ENCODE measurements at places on chromosomes 2 and 18. TPM values are rescaled to one million over a fixed set of nuclear protein-coding genes. Genes with fewer than 3 reads are reported as not detected.

GRCh38 chr2:99140056-99140859, 1.2 kb upstream of the C2orf15 start:
- H3K4me3 ChIP-seq: peak overlapping the region; percentile 96
- no peaks in the 10 kb centered on the region for H3K36me3 ChIP-seq
- H3K27ac ChIP-seq: peak overlapping the region; percentile 65
- peaks cover 14% of the 10 kb centered on the region for H3K27me3 ChIP-seq
- no peak for DNase-seq

The YIPF4 gene
- 39.4 TPM for total RNA-seq

DNA sequence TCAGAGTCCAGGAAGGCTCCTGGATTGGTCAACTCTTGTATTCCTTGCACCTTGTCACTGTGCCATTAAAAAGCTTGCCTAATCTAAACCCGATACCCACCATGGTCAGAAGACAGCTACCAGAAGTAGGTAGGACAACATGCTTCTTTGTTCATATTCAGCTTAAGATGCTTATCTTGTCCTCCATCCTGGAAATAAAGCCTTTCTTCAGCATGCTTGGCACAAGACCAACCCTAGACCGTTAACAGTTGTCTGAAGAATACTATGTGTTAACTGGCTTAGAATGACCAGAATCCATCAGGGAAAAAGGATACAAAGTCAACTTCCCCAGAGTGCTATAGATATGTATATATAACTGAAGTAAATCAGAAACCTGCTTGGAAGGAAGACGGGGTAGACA, 193.9 kb downstream of the ZRANB3 start:
- H3K27ac ChIP-seq: no peak overlapping the region
- H3K4me3 ChIP-seq: no peak overlapping the region

DNA sequence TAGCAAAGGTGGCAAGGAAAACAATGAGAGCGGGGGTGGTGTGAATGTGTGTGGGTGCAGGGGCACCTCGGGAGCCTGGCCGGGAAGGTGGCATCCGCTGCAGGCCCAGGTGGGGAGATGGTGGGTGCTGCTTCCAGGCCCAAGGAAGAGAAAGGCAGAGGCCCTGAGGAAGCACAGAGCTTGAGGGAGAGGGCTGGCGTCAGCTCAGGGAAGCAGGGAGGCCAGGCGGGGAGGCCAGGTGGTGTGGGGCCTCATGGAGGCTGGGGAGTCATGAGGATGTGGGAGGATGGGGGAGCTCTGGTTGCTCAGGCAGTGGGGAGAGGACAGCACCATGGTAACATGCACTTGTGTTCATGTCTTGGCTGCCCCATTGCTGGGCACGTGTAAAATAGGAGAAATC, 43.3 kb downstream of the AGAP1 start:
- DNase-seq: no peak
- no peak overlapping the region for H3K27ac ChIP-seq
- H3K4me3 ChIP-seq: no peak overlapping the region
- H3K27me3 ChIP-seq: no peaks in the 10 kb centered on the region

The UNC50 gene
- total RNA-seq: 43.0 TPM

The SP140 gene
- 235 TPM for total RNA-seq

- no peak overlapping the region for H3K4me3 ChIP-seq
- peaks cover 7% of the 10 kb centered on the region for H3K4me1 ChIP-seq
- no peak overlapping the region for H3K27ac ChIP-seq
- DNase-seq: no peak
These were observed 83.3 kb upstream of the ID2 start for GRCh38 chr2:8598295-8599165.

The AGXT gene
- total RNA-seq: not detected

The DRC1 gene
- total RNA-seq: not detected

The SERPINB7 gene
- not detected for total RNA-seq

The SERPINB12 gene
- total RNA-seq: not detected

DNA sequence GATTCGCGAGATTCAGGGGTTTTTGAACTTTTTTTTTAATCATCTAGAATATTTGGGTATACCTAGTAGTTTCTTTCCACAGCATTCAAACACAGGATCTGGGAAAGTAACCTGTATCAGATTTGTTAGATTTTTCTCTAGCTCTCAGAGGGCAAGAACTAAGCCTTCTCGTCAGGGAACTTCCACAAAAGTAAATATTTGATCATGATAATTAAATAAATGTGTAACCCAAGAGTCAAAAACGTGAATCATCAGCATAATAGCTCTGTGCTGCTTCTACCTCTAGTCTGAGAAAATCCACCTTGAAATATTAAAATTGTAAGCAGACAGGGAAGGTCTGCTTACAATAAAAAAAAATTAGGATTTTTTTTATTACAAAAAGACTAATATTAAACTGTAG, 225.7 kb upstream of the SPOPL start:
- no peaks in the 10 kb centered on the region for H3K36me3 ChIP-seq
- H3K27me3 ChIP-seq: no peaks in the 10 kb centered on the region
- no peak overlapping the region for H3K4me3 ChIP-seq
- H3K27ac ChIP-seq: no peak overlapping the region

GRCh38 chr2:54073796-54074195, 41.6 kb upstream of the ACYP2 start:
- peak overlapping the region; percentile 55 for H3K27ac ChIP-seq
- no peak for DNase-seq
- no peak overlapping the region for H3K4me3 ChIP-seq
- peaks cover 14% of the 10 kb centered on the region for H3K4me1 ChIP-seq
- no peaks in the 10 kb centered on the region for H3K27me3 ChIP-seq

DNA sequence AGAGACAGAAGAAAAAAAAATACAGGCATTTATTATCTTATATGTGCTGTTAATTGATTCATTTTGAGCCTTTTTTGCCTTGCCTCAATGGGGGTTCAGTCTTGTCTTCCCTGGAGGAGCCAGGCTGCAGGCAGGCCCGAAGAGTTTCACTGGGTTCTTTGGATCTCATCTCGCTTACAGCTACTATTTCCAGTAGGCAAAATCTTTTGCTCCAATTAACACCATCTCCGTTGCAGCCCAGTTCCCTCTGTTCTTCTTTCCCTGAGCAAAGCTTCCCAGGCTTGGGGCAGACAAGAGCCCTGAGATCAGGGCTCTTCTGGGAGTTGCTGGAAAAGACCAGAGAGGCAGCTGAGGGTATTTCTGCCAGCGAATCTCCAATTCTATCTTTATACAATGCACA, 168.8 kb upstream of the CELF4 start:
- no peaks in the 10 kb centered on the region for H3K27me3 ChIP-seq
- H3K4me3 ChIP-seq: no peak overlapping the region
- no peak for DNase-seq
- no peaks in the 10 kb centered on the region for H3K4me1 ChIP-seq
- no peaks in the 10 kb centered on the region for H3K36me3 ChIP-seq

DNA sequence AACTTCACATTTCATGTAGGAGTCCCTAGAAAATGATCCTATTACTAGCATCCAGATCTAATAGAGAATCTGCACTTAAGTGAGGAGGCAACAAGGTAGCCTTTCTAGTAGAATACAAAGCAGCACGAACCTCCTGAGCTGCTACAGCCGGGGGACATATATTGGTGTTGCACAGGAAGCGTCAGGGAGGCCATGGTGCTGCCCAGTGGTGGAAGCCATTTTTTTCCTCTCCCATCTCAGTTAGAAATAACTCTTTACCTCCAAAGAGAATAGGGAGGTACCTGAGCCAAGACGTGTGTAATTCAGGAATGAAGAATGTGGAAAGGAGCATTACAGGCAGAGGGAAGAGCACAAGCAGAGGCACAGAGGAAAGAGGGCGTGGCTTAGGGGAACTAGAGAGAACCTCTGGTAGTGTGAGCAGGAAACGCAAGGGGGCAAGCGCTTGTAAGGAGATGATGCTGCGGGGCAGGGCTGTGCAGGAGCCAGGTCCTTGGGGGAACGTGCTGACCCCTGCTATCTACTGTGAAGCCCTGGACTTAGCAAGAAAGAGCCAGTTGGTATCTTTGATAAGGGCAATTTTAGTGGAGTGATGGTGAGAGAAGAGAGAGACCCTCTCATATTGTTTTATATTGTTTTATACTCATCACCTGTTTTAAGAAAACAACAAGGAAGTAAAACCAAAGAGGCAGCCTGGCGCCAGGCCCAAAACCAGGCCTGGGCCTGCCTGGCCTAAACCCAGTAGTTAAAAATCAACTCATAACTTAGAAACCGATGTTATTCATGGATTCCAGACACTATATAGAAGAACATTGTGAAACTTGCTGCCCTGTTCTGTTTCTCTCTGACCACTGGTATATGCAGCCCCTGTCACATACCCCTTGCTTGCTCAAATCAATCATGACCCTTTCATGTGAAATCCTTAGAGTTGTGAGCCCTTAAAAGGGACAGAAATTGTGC, 50.0 kb upstream of the TTC39C start:
- H3K27me3 ChIP-seq: peaks cover 8% of the 10 kb centered on the region
- peak overlapping the region; percentile 62 for H3K27ac ChIP-seq
- H3K4me3 ChIP-seq: no peak overlapping the region
- H3K4me1 ChIP-seq: peaks cover 43% of the 10 kb centered on the region
- peaks cover 2% of the 10 kb centered on the region for H3K36me3 ChIP-seq
- no peak for DNase-seq

DNA sequence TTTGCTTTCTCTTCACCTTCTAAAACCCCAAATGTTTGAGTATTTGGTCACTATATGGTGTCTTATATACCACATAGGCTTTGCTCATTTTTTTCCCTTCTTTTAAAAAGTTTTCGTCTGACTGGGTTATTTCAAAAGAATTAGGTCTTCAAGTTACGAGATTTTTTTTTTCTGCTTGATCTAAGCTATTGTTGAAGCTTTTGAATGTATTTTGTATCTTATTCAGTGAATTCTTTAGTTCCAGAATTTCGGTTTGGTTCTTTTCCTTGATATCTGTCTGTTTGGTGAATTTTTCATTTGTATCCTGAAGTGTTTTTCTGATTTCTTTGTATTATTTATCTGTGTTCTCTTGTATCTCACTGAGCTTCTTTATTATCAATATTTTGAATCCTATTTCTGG, 93.5 kb downstream of the ARL6IP6 start:
- H3K27me3 ChIP-seq: peaks cover 6% of the 10 kb centered on the region
- no peaks in the 10 kb centered on the region for H3K36me3 ChIP-seq
- H3K4me1 ChIP-seq: no peaks in the 10 kb centered on the region

GRCh38 chr2:39424951-39425350, 12.1 kb downstream of the MAP4K3 start:
- H3K4me1 ChIP-seq: peaks cover 42% of the 10 kb centered on the region
- peak overlapping the region; percentile 19 for H3K27ac ChIP-seq
- H3K4me3 ChIP-seq: no peak overlapping the region
- H3K27me3 ChIP-seq: no peaks in the 10 kb centered on the region
- DNase-seq: no peak
- H3K36me3 ChIP-seq: peaks cover 1% of the 10 kb centered on the region

The TXNDC2 gene
- total RNA-seq: 0.26 TPM

- no peak overlapping the region for H3K4me3 ChIP-seq
- H3K4me1 ChIP-seq: peaks cover 27% of the 10 kb centered on the region
- no peaks in the 10 kb centered on the region for H3K27me3 ChIP-seq
- peaks cover 61% of the 10 kb centered on the region for H3K36me3 ChIP-seq
These were observed 72.0 kb downstream of the INPP5D start for GRCh38 chr2:233131936-233132720.

DNA sequence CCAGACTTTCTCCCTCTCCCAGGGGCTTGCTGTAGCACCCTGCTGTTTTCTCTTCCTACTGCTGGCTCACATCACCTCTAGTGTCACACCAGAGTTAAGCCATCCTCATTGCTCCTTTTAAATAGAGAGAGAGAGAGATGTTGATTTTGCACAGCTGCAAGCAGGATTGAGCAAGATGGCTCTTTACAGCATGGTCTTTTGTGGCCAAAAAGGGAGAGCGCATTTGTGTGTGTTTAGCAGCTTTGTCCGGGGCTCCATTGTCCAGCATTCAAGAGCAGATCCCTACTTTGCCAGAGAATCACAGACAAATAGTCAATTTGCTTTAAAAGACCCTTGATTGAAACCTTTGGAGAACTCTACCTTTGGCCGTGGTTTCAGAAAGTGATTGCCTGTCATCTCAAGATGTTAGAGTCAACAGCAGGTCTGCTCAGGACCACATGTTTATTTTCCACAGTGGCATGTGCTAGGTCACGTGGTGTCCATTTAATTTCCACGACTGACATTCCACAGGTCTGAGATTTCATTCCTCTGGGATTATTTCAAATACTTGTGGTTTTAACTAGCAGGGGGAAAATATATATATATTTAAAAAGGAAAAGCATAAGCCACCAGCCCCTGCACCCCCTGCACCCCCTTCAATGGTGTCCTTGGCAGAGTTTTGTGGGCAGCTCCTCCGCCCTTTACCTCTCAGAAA, 359.9 kb upstream of the SLC14A2 start:
- H3K27me3 ChIP-seq: peaks cover 3% of the 10 kb centered on the region
- no peaks in the 10 kb centered on the region for H3K36me3 ChIP-seq
- DNase-seq: no peak
- H3K4me1 ChIP-seq: no peaks in the 10 kb centered on the region
- H3K27ac ChIP-seq: no peak overlapping the region
- H3K4me3 ChIP-seq: no peak overlapping the region

DNA sequence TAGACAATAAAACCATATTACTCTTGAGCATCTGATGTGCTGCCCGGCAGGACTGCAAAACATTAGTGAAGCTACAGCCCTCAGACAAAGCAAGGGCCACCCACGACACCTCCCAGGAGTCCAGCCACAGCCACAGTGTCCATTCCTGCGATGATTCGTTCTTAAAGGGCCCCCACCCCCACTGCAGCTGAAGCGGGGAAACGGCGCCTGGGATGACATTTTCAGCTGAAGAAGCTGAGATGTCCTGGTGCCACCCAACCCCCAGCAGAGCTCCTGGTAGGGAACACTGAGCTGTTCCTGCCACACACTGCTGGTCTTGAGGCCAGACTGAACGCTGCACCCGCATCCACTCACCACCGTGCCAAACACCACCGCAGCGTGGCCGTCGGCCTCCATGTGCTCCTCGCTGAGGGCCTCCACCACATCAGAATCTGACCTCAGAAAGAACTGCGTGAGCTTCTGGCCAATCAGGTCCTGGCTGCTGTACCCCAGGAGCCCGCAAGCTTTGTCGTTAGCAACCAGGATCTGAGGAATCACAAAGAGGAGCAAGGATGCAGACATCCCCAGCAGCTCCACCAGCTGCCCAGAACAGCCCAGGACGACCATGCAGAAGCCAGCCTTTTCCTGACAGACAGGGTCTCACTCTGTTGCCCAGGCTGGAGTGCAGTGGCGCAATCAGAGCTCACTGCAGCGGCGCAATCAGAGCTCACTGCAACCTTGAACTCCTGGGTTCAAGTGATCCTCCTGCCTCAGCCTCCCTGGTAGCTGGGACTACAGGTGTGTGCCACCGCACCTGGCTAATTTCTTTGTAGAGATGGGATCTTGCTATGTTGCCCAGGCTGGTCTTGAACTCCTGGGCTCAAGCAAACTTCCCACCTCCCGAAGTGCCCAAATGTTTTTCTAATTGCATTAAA, 9.5 kb downstream of the PASK start:
- no peak overlapping the region for H3K4me3 ChIP-seq
- no peaks in the 10 kb centered on the region for H3K4me1 ChIP-seq
- H3K36me3 ChIP-seq: peaks cover 37% of the 10 kb centered on the region
- H3K27ac ChIP-seq: no peak overlapping the region
- H3K27me3 ChIP-seq: no peaks in the 10 kb centered on the region

DNA sequence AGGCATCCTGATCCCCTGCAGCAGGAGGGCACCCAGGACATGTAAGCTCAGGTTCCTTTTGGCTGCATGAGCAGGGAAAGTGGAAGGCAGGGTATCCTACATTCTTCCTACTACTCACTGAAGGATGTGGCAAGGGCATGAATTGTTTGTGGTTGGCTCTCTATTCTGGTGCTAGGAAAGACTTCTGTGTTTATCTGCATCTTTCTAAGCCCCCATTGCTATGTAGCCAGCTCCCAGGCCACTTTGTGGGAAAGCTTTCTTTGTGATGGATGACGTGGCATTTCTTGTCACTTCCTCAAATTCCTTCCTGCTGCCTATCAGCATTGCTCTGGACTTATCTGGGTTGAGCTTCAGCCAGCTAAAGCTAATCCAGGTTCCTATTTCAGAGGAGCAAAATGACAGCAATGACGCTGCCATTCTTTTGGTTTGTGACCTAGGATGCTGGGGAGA, 46.2 kb downstream of the MEIS1 start:
- DNase-seq: no peak
- H3K4me3 ChIP-seq: no peak overlapping the region
- H3K4me1 ChIP-seq: no peaks in the 10 kb centered on the region

Measured in activated T-helper 1 cell treated with anti-CD3 and anti-CD28 coated beads, Interleukin-12 subunit alpha, Interleukin-12 subunit beta, Interleukin-2, Interleukin-4 antibody, amounts not matched to agents 30 ng/mL and 10 ng/mL and 1 ng/mL, durations not matched to agents 14 hours and 24 hours and 36 hours (primary cell).